Stimulated activated CD8-positive, alpha-beta memory T cell treated with anti-CD3 and anti-CD28 coated beads, Interleukin-2, amount 100 ng/mL, for 1 hour (primary cell): ENCODE measurements at places on chromosomes 7 and 10.

DNA sequence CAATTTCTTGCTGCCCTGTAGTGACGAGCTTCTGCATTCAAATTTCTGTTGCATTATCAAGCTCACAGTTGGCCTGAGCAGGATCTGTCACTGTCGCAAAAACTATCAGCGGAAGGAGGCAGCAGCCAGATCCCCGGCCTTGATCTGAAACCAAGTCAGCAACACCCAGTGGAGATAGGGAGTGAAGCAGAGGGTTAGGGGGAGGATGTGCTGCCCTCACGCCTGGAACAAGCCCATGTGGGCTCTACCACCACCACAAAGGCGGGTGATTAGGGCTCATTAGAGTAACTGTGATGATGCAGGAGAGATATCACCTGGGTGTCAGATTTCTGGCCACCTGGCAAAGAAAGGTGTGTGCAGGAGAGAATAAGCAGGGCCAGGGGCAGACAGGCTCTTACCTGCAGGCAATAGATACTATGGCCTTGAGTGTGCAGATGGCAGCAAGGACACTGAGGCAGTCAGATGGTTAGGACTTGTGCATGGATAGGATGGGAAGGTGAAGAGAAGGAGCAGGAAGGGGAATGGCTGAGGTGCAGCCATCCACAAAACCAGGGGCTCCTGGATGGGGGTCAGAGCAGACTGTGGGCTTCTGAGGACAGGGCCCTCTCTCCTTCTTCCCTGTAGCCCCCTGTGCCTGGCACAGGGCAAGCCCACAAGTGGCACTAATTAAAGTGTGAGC lies 417.3 kb downstream of the RPS24 start:
- no peak for DNase-seq

DNA sequence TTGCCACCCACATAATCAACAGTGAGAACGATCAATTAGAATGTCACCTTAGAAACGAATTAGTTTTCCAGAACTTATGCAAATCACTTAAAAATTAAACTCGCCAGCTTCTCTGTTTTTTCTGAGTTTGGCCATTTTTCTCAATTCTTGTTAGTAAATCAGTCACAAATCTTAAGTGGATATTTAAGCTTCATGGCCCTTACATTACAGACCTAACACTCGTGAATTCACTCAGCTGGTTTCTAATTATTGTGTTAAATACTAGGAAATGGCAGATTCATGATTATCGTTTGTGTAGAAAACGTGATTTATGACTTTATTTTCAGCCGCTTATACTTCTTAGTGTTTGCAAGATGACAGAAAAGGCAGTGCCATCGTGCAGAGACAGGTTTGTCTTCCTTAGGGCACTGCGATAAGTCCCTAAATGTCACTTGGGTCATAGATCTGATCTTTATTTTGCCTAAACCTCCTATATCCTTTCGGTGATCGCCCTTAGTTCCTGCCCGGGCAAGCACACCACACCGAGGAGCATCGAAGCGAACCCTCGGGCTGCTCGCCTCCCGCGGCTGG lies 587 bp upstream of the CELF2 start:
- DNase-seq: no peak

- DNase-seq: no peak
Observed at GRCh38 chr7:103710247-103710646, 264.2 kb upstream of the SLC26A5 start.

GRCh38 chr10:97018251-97019212 lies 167.2 kb downstream of the SLIT1 start:
- DNase-seq: no peak
